ENCODE measurements at places on chromosomes 5 and 9. TPM values are rescaled to one million over a fixed set of nuclear protein-coding genes. Genes with fewer than 3 reads are reported as not detected.
A peak's percentile ranks its signal among the peaks of the same experiment; 100 is the strongest.

- no peak for DNase-seq
Observed at GRCh38 chr5:120134944-120135343, 329.2 kb upstream of the PRR16 start.

- no peak for DNase-seq
Observed at GRCh38 chr9:122222791-122223190, 6.0 kb downstream of the LHX6 start.

- no peak for DNase-seq
Observed at GRCh38 chr5:160152287-160152686, 33.0 kb upstream of the PWWP2A start.

- no peak for DNase-seq
Observed at GRCh38 chr9:13047827-13048587, 231.5 kb downstream of the MPDZ start.

GRCh38 chr5:131084436-131084835 lies 80.6 kb downstream of the HINT1 start:
- DNase-seq: no peak

DNA sequence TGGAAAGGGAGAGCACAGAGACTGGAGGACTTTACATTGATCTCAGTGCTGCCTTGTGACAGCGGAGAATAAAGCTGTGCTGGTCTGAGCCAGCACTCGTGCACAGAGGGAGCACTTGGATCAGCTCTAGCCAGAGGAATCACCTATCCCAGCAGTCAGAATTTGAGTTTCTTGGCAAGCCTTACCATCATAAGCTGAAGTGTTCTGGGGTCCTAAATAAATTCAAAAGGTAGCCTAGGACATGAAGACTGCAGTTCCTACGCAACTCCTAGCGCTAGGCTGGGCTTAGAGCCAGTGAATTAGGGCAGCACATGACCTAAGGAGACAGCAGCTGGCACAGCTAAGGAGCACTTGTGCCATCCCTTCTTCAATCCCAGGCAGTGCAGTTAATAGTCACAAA lies 119.5 kb downstream of the HMHB1 start:
- DNase-seq: no peak

DNA sequence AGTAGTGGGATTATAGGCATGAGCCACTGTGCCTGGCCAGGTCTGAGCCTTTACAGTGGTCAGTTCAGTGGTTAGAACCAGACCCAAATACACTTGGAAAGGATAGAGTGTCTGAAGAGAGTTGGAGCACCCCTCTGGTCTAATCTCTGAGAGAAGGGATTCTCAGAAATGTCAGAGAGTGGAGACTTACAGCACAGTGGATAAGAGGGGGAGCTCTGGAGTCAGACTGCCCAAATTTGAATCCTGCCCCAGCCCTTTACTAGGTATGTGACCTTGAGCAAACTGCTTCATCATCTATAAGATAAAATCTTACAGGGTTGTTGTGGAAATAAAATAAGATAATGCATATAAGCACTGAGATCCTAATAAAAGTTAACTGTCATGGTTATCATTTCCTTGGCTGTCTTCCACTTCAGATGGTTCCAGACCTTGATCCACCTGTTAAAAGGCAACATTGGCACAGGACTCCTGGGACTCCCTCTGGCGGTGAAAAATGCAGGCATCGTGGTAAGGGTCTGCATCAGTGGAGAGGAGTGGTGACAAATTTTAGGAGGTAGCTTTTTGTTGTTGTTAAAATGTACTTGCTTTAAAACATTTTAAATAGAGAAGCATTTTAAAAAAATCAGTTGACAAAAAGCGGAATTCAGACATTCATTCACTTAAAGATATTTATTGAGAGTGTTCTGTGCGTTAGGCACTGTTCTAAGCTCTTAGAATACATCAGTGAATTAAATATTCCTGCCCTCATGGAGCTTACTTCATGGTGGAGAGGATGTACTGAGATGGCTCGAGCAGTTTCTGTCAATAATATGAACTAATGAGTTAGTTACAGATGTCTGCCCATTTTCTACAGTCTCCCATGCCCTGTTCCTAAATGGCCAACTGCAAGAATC lies 16.0 kb downstream of the SLC36A1 start:
- peak; percentile 37 for DNase-seq

- DNase-seq: peak; percentile 83
Observed at GRCh38 chr9:121399883-121400607, 30.0 kb upstream of the STOM start.

DNA sequence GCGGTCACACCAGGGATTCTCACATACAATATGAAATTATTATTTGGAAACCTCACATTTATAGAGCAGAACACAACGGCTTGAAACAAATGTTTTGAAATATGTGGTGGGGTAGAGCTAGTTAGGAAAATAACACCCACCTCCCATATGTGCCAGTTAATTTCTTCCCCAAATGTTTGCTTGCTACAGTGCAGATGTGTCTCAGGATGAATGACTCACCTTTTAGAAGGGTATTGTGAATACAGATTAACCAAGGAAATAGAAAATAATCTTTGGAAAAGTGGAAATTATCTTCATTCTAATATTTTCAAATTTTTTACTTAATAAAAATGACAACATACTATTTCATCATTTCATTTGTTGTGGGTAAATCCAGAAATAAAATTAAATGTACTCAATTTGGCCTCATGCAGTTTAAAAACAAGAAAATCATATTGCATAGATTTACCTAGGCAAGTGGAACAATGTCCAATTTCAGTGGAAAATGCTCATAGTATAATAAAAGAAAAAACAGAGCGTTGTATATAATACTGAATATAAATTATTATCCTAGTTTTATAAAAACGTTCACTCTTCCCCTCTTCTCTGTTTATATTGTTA lies 39.3 kb upstream of the RICTOR start:
- DNase-seq: no peak

- DNase-seq: no peak
Observed at GRCh38 chr5:9515436-9515835, 30.4 kb downstream of the SEMA5A start.

- DNase-seq: peak; percentile 84
Observed at GRCh38 chr9:130701059-130702022, 7.8 kb downstream of the EXOSC2 start.

- DNase-seq: no peak
Observed at GRCh38 chr5:179834120-179834519, 13.4 kb downstream of the SQSTM1 start.

- no peak for DNase-seq
Observed at GRCh38 chr9:77896938-77897667, 134.5 kb downstream of the GNAQ start.

DNA sequence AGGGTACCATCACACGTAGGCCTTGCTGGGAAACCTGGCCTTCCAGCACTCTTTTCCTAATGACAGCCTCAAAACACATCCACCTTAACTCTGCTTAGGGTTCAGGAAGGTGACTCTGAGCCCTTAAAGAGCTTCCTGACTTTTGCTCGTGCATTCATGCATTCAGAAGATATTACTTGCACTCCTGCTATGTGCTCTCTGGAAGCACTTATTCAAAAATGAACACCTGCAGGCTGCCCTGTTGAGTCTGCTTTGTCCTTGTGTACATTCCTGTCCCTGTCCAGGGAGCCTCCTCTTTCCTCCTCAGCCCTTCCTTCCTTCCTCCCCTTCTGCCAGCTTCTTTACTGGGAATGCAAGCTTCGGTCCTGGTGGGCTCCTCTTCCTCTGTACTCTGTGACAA lies 61.5 kb downstream of the SPRY4 start:
- DNase-seq: no peak

GRCh38 chr5:154524859-154525258 lies 46.8 kb upstream of the HAND1 start:
- no peak for DNase-seq

- no peak for DNase-seq
Observed at GRCh38 chr5:24777392-24777791, 132.6 kb upstream of the CDH10 start.

DNA sequence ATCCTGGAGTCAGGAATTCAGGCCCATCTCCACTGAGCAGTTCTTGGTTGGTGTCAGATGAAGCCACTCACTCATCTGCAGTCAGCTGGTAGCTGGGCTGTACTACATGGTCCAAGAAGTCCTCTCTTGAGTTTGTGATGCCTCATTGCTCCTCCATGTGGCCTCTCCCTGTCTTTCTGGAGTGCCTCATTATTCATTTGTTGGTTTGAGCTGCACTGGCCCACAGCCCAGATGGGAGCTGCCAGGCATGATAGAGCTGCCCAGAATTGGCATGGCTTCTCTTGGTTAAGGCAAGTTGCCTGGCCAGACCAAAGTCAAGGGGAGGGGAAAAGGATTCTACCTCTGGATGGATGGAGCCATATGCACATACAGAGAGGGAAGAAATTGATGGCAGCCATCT lies 8.0 kb downstream of the PTCD2 start:
- DNase-seq: peak; percentile 17

DNA sequence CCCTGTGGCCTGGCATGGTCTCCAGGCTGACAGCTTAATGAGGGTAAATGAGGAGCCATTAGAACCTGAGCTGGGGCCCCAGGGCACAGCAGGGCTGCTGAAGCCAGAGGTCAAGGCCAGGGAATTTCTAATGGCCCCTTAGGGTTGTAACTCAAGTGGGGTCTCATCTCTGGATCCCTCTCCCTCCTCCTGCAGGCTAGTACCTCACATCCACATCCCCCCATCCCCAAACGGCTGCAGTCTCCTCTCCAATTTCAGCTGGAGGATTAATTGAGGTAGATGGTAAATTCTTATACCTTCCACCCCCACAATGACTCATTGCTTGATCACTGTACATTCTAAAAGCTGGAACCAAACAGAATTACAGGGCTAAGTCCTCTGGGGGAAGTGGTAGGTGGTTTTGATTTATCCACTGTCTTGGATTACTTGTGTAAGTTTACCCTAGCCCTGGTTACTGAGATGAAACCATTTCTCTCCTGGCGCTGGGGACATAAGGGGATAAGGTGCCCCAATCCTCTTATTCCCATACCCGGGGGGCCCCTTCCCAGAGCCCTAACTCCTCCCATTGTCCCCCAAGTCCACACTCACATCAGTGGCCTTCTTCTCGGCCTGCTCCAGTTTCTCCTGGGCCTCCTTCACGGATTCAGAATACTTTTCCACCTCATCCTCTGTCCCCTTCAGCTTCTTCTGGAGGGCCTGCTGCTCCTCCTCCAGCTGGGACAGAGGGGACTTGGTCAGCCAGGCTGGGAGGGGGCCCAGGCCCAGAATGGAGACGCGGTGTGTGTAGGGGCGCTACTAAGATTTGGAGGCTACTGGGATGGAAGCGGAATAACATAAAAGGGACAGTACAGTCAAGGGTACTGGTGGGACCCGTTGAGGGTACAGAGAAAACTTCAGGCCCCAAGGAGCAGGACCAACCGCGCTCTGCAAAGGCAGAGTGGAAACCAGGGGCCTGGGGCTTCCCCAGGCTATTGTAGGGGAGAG lies 875 bp downstream of the TPM2 start:
- no peak for DNase-seq

GRCh38 chr5:129506086-129506485 lies 46.0 kb downstream of the ADAMTS19 start:
- no peak for DNase-seq

DNA sequence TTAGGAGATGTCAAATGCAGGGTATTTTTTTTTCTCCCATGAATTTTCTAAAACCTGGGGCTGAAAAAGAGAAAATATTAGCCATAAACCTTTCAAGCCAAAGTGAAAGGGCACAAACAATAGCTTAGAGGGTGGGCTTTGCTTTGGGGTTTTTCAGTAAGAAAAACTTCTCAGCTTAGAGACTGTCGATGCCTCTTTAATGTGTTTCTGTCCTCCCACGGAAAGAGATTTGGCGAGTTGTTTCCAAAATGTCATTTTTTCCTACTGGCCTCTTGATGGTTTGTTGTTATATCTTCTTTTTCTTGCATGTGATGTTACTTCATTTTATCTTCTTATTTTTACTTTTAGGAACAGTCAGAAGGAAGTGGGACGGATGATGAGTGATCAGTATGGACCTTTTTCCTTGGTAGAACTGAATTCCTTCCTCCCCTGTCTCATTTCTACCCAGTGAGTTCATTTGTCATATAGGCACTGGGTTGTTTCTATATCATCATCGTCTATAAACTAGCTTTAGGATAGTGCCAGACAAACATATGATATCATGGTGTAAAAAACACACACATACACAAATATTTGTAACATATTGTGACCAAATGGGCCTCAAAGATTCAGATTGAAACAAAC lies 177.3 kb downstream of the SMARCA2 start:
- DNase-seq: no peak

- no peak for DNase-seq
Observed at GRCh38 chr5:111129938-111130337, 37.8 kb downstream of the WDR36 start.

DNA sequence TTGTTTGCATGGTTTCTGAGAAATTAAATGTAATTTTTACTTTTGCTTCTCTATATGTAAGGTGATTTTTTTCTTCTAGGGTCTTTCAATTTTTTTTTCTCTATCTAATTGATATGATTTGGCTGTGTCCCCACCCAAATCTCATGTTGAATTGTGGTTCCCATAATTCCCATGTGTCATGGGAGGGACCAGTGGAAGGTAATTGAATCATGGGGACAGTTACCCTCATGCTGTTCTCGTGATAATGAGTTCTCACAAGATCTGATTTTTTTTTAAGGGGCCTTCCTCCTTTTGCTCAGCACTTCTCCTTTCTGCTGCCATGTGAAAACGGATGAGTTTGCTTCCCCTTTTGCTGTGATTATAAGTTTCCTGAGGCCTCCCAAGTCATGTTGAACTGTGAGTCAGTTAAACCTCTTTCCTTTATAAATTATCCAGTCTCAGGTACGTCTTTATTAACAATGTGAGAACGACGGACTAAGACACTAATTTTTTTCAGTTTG lies 150.8 kb downstream of the MTRR start:
- DNase-seq: no peak

- DNase-seq: no peak
Observed at GRCh38 chr9:109020581-109021511, 7.5 kb upstream of the CTNNAL1 start.

- DNase-seq: no peak
Observed at GRCh38 chr9:79985264-79985663, 413.5 kb downstream of the TLE4 start.

Gene MYMK
- total RNA-seq: not detected

Gene SLC46A2
- not detected for total RNA-seq

Gene MLANA
- total RNA-seq: 3,120 TPM

Gene NR5A1
- not detected for total RNA-seq

Gene GADD45G
- total RNA-seq: not detected

Gene F2R
- 6.2 TPM for total RNA-seq

Gene NMUR2
- not detected for total RNA-seq

Gene SH3GL2
- total RNA-seq: not detected

Gene PFN3
- not detected for total RNA-seq

Gene GRM6
- total RNA-seq: not detected

Gene IL7R
- 0.16 TPM for total RNA-seq

Gene FRMPD1
- total RNA-seq: not detected

Gene FGD3
- 0.08 TPM for total RNA-seq

Gene PCDHGC4
- total RNA-seq: 0.11 TPM

Data from SK-MEL-5 (cell line).